ENCODE measurements at places on chromosomes 12 and 14.

- DNase-seq: no peak
Measured at GRCh38 chr14:95299271-95299670, 20.4 kb downstream of the CLMN start.

DNA sequence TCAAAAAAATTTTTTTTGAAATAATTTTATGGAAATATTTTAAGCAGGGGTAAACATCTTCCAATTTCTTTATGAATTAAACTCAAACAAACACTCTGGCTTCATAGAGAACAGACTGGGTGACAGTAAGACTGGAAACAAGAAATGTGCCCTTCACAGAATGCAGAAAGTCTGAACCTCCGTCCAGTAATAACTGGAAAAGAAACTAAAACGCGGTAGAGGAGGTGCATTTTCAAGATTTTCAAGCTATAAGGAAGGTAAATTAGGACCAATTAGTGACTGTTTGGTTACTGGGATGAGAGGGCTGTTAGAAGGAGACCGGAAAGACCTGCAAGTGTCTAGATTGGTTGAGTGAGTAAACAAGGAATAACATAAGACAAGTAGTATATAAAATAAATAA is 245.7 kb downstream of the CEP128 start:
- no peak for DNase-seq

GRCh38 chr14:89283327-89284060 is 133.5 kb downstream of the FOXN3 start:
- DNase-seq: no peak

GRCh38 chr14:88986146-88986841 is 161.8 kb downstream of the TTC8 start:
- no peak for DNase-seq

- no peak for DNase-seq
Measured at GRCh38 chr12:69999561-69999960, 174.5 kb downstream of the MYRFL start.

DNA sequence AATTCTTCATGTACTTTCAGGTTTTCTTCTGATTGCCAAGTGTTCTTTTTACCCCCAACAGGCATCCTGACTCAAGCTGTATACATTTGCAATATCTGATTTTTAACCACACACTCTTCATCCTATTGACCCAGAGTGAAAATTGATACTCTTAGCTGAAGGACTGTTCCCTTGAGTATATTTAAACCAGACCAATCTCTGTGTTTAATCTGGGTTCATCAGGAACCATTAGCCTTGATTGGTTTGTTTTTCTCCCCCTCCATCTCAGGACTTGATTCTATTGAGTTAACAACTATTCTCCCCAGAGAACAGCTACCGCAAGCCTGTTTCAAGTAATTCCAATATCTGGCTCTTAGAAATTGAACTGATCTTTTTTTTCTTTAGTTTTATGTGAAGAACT is 222.3 kb upstream of the NOVA1 start:
- DNase-seq: no peak

- DNase-seq: no peak
Measured at GRCh38 chr12:8950221-8950527, 729 bp upstream of the M6PR start.

DNA sequence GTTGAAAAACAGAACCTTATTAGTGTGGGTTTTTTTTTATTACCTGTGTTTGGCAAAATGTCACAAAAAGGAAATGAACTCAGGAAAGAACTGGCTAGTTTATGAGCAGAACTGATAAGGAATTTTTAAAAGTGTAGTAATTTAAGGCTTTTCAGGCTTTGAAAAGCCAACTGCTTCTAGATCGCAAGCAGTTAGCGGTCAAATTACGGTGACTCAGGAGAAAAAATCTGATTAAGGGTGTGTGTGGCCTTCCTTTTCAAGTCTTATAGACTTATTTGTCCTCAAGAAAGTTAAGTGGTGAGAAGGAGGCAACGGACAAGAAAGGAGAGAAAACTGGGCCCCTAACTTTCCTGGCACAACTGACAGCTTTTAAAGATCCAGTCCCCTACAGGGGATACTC is 33.4 kb downstream of the PDZRN4 start:
- no peak for DNase-seq

DNA sequence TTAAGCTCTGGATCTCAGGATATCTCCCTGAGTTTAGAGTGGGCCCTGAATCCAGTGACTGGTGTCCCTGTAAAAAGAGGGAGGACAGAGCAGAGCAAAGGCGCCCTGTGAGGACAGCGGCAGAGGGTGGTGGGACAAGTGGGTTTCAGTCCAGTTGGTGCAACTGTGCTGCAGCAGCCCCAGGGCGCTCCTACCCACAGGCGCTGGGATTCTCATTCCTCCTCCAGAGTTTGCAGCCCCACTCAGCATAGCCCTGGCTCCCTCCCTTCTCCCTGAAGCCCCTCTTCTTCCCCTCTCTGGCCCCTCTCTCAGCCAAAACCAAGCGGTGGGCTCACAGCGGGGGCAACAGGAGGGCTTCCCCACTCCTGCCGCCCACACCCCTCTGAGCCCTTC is 1.6 kb downstream of the TMEM179 start:
- DNase-seq: no peak

GRCh38 chr12:49111206-49111605 is 559 bp upstream of the LMBR1L start:
- DNase-seq: no peak

DNA sequence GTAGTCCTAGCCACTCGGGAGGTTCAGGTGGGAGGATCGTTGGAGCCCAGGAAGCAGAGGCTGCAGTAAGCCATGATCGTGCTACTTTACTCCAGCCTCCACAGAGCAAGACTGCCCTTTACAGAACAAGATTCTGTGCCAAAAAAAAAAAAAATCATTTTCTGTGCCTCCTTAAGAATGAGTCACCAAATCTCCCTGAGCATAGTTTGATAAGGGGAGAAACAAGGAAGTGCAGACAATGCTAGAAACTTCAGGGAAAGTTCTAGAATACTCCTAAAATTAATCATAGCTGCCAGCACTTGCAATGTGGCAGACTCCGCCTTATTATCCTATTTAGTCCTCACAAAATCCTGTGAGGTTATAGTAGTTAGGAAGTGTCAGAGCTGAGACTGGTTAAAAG is 74.5 kb downstream of the KCNK10 start:
- no peak for DNase-seq
